ENCODE measurements at places on chromosomes 16 and 17.

DNA sequence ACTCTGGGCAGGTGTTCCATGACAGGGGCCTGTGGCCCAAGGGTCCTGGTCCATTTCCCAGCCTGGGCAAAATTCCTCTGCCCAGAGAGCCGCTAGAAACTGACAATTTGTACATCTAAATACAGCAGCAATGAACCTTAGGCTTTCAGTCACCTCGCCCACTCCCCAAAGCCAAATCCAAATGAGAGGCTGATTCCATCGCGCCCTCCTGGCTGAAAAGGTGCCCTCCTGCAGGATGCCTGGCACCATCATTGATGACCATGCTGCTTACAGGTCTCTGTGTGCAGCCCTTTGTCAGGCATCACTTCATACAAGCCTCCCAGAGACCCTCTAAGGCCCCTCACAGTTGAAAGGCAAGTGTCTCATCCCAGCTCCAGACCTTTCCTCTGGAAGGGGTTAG lies 114.7 kb downstream of the C16orf78 start:
- DNase-seq, result no peak

DNA sequence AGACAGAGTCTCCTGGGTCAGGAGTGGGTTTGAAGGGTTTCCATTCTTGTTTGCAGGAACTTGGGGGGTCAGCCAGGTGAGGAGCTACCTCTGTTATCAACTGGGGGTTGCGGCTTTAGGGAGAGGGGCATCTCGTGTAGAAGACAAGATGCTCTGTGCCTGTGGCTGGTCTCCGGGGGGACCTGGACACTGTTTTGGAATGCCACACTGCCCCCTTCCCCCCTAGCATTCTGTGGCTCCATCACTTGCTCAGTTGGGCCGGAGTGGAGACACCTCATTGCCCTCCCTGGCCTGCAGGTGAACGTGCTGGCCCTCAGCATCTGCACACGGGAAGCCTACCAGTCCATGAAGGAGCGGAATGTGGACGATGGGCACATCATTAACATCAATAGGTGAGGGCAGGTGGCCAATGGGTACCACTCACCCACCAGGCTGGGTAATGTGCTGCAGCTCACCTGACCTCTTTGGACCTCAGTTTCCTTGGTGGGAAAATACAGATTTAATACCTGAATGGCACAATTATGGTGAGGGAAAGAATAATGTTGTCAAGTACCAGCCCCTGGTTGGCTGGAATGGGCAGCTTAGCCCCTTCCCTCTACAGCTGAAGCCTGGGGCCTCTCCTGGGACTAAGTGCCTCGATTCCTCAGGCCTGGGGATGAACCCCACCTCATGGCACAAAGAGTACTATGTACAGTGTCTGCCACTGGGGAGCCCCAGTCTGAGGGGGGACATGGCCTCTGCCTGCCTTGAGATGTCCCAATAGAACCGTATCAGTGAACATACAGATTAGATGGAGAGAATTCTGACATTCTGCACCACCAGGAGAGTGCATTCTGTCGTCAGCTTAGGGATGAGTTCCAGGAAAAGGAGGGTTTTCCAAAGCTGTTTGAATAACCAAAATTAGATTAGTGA lies 3.3 kb upstream of the MRM1 start:
- no peak for DNase-seq

DNA sequence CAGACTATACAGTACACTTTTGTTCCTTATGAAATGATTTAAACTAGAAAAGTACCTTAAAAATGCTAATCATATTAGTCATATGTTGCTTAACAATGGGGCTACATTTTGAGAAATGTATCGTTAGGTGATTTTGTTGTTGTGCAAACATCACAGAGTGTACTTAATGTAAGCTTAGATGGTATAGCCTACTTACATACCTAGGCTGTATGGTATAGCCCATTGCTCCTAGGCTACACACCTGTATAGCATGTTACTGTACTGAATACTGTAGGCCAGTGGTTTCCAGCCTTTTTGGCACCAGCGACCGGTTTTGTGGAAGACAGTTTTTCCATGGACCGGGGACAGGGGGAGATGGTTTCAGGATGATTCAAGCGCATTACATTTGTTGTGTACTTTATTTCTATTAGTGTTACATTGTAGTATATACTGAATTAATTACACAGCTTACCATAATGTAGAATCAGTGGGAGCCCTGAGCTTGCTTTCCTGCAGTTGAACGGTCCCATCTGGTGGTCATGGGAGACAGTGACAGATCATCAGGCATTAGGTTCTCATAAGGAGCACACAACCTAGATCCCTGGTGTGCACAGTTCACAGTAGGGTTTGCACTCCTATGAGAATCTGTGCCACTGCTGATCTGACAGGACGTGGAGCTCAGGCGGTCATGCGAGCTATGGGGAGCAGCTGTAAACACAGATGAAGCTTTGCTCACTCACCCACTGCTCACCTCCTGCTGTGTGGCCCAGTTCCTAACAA lies 35.0 kb upstream of the MRC2 start:
- no peak for DNase-seq

DNA sequence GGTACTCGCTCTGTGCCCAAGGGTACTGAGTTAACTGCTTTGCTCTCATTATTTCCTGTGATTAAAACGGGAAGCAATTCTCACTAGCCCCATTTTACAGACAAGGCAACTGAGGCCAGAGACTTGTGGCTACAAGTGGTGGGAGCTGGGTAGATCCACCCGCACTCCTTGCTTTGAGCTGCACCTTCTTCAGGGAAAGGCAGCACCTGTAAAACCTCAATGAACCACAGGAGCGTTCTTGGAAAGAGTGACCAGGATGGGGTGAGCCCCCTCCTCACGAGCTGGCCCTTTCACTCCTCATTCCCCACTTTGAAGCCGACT lies 80.0 kb downstream of the TIMM22 start:
- no peak for DNase-seq

- DNase-seq, result no peak
These were observed 328.0 kb upstream of the XYLT1 start for GRCh38 chr16:17798716-17799115.

DNA sequence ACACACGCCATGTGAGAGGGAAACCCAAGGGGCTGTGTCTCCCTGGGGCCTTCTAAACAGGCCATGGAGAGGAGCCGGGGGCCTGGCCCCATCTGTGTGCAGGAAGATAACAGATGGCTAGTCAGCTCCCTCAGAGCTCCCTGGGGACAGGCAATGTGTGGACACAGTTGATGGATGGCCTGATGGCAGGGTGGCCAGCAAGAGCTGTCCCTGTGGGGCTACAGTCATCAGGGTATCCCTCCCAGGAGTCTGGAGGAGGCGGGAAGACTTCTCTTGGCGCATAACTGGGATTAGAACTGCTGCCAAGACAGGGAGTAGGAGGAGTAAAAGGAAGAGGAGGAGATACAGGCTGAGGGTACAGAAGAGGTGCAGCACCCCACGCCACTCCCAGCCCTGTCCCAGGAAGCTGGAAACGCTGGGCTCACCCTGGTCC lies 17.3 kb downstream of the MYO18A start:
- DNase-seq, result no peak

DNA sequence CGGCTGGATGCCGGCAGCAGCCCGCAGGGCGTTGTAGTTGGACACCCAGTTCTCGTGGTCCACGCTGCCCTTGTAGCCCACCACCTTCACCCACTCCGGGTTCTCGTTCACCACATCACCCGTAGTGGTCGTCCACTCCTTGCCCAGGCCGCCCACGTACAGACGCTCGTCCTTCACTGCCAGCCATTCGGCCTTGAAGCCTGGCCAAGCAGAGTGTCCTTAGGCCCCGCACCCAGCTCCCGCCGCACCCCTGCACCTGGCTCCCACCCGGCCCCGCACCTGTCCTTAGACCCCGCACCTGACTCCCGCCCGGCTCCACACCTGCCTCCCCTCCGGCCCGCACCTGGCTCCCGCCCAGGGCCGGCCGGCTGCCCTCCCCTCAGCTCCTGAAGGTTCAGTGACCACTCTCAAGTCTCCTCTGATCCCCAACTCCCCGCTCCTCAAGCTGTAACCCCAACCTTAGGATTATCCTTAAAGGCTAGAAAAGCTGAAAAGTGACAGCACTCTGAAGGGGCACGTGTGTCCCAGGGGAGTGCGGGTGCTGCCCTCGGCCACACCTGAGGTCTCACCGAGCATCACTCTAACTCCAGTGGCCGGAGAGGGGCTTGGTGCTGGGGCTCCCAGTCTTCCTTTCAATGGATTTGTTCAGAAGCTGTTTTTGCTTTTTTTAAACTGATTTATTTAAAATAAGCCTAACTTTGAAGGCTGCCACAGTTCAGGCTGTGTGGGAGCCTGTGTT lies 14.4 kb downstream of the CANT1 start:
- no peak for DNase-seq

DNA sequence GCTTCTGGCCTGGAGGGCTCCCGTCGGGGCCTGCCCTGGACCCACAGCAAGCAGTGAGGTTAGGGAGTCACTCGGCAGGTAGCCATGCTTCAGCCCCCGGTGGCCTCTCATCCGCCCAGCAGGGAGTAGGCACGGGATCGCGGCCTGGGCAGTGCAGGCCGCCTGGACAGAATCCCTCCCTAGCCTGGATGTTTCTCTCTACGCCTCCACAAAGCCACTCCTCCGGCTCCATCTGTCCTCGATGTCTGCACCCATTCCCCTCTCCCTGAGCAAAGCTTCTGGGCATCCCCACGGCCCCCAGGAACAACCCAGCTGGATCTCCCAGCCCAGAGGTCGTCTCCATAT lies 145.2 kb downstream of the RBFOX3 start:
- no peak for DNase-seq

DNA sequence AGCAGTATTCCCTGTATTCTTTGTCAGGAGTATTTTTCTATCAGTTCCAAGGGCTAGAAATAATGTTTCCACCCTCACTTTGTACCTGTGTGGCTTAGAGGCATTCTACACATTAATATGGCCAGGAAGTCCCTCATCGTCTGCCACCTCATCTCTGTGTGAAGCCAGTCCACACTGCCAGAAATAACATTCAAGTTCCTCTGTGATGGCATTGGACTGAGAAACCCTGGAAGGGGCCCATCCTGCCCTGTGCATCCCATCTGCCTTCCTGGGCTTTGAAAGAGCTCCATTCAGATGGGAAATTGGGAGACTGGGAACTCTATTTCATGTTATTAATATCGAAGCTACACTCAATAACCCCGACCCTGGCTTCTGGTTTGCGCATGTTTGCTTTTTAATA lies 497.2 kb upstream of the CDH5 start:
- no peak for DNase-seq

DNA sequence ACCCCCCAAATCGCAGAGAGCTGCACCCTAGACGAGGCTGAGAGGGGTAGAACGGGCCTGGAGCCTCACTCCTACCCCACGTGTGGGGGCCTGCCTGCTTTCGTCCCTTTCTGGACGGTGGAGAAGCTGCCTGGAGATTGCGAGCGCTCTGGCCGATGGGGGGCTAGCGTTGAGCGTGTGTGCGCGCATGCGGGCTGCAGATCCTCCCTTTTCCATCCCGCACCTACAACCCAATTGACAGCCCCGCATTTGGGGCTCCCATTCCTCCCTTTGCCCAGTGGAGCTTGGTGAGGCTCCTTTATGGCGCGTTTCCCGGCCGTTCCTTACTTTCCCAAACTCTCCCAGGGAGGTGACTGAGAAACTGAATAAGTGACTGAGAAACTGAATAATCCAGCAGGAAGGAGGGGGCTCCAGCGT lies 907 bp upstream of the ESRP2 start:
- DNase-seq, result no peak

DNA sequence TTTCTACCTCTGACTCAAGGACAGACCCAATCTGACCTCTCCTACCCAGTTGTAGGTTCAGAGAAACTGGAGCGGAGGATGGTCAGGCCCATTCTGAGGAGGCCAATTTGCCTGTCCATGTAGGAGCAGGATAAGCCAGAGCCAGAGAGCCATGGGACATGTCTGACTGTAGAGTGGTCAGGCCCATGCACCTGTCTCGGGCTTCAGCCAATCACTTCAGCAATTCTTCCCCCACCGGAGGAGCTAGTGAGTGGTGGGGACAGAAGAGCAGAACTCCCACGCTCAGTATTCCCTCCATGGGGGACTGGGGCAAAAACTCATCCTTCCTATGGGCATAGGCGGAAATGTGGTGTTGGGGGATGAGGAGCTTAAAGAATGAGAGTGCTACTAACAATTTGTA lies 14.3 kb downstream of the DCAF7 start:
- no peak for DNase-seq

DNA sequence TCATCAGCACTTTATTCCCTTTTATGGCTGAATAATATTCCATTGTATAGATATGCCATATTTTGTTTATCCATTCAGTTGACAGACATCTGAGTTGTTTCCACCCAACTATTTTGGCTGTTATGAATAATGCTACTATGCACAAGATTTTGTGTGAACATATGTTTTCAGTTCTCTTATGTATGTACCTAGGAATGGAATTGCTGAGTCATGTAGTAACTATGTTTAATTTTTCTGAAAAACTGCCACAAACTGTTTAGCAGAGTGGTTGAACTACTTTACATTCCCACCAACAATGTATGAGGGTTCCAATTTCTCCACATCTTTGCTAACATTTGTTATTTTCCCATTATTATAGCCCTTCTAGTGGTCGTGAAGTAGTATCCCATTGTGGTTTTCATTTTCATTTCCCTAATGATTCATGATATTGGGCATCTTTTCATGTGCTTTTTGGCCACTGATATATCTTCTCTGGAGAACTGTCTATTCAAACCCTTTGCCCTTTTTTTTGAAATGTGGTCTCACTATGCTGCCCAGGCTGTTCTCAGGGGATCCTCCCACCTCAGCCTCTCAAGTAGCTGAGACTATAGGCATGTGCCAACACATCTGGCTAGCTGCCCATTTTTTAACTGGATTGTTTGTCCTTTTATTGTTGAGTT lies 26.3 kb downstream of the SMURF2 start:
- DNase-seq, result no peak

GRCh38 chr17:65712383-65713267 lies 151.2 kb upstream of the AXIN2 start:
- DNase-seq, result no peak

DNA sequence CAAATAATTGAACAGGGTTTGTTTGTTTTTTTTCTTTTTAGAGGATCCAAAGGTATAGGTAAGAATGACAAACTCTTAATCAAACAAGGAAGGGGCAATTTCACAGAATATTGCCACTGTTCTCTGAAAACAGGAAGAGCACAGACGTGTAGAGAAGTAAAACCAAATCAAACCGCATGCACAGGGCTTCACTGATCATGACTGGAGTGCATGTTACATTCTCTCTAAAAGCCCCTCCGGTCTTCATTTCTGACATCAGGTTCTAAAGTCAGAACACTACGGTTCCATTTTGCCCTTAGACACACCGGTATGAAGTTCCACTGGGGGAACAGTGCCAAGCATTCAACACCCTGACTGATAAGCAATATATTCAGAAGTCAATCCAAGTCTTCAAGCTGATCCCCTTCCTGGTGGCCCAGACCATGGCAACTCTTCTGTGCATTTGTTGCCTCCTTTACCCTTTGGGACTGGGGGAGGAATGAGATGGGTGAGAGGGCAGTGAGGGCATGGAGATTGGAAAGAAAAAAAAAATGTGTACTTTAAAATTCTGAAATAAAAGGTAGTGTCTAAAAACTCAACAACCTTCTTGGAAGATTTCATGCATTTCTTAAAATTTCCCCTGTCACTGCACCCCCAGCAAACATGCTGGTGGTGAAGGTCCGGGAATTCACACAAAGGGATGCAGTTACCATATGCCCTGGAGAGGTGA lies 1.4 kb downstream of the MMD start:
- no peak for DNase-seq

GRCh38 chr17:21482189-21482865 lies 106.2 kb downstream of the KCNJ12 start:
- DNase-seq, result no peak

- DNase-seq, result no peak
These were observed 202.5 kb downstream of the ZFHX3 start for GRCh38 chr16:72845322-72846020.

- no peak for DNase-seq
These were observed 203.6 kb downstream of the RAB11FIP4 start for GRCh38 chr17:31595076-31595475.

All from NCI-H187 (cell line).